ENCODE measurements at places on chromosomes 16 and 17. TPM values are rescaled to one million over a fixed set of nuclear protein-coding genes. Genes with fewer than 3 reads are reported as not detected.

GRCh38 chr17:58320570-58321323 lies 7.8 kb downstream of the TSPOAP1 start:
- no peak for DNase-seq

Gene KCNJ12
- 12.2 TPM for total RNA-seq

GRCh38 chr16:11033629-11034420 lies 89.5 kb downstream of the CLEC16A start:
- DNase-seq: no peak

- no peak for DNase-seq
These were observed 605.5 kb downstream of the TOX3 start for GRCh38 chr16:51941412-51941811.

DNA sequence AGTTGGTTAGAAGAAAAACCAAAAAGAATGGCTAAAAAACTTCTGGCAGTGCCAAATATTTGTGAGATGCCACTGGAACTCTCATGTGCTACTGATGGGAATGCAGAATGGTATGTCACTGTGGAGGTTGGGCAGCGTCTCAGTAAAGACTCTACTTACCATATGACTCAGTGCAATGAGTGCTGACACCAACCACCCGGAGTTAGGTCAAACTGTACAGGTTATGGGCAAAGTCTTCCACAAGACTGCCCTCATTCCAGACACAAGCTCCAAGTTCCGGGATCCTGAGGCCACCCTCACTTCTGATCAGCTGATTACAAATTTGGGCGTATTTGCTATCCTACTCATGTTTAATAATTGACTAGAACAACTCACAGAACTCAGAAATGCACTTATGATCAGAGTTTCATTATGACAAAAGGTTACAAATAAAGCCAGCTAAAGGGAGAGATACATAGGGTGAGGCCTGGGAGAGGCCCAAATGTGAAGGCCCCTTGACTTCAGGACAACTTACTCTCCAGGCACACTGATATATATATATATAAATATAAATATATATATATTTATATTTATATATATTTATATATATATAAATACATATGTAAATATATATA lies 114.9 kb downstream of the TRIM37 start:
- DNase-seq: no peak

- DNase-seq: no peak
These were observed 19.4 kb downstream of the IQCK start for GRCh38 chr16:19737306-19738038.

Gene DNAI2
- total RNA-seq: not detected

Gene CEP295NL
- total RNA-seq: 0.70 TPM

GRCh38 chr16:1363501-1364041 lies 11.8 kb downstream of the GNPTG start:
- peak; percentile 76 for DNase-seq

Gene CD79B
- 8.9 TPM for total RNA-seq

GRCh38 chr16:56518425-56518824 lies 1.4 kb downstream of the BBS2 start:
- DNase-seq: no peak

DNA sequence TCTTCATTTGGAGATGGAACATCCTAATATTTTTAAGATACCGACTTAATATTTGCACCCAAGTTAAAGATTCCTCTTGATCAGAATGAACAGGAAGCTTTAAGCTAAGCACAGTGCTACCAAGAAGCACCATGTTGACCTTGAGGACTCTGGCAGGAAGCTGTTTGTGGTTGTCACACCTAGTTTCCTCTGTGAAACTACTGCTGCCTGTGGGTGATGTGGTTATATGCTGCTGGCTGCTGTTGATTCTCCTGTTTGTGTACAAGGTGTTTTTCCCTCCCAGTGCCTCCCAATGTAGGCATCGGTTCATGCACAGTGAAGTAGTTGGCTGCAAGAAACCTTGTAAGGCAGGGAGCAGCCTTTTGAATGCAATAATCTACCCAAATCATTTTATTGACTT lies 23.4 kb downstream of the RBL2 start:
- no peak for DNase-seq

- DNase-seq: no peak
These were observed 87.1 kb downstream of the USP22 start for GRCh38 chr17:20955427-20956323.

Gene NOTUM
- 0.56 TPM for total RNA-seq

- DNase-seq: peak; percentile 85
These were observed 972 bp downstream of the RSAD1 start for GRCh38 chr17:50479522-50480141.

- DNase-seq: no peak
These were observed 34.2 kb upstream of the CCL2 start for GRCh38 chr17:34220752-34221395.

DNA sequence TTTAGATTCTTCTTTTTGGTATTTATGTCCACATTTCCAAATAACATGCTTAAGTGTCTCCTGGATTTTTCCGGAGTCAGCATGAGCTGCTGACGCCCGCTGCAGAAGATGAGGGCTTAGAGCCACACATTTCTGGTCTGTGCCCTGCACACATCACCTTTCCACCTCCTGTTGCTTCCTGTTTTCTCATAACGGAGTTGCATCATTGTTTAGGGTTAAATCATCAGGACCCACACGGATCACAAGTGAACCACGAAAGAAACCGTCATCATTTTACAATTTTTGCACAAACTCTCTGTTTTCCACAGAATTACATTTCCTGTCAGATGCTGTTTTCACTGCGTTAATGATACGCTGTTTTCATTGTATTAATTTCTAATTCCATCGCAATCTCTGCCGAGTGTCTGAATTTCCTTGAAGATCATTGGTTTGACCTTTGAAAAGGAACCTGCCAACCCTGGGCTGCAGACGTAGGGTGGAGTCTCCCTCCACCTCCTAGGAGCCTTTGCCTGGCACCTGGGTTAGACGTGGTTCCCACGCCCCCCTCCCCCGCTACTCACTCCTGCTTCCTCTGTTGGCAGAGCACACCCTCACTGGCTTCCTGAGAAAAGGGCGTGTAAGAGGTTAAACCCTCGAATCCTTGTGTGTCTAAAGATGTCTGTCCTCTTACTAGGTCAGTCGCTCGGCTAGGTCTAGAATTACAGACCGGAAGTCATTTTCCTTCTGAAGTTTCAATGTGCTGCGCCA lies 68.2 kb downstream of the RNF213 start:
- DNase-seq: no peak

Gene AGRP
- not detected for total RNA-seq

- DNase-seq: no peak
These were observed 33.9 kb downstream of the ERN1 start for GRCh38 chr17:64096037-64096436.

DNA sequence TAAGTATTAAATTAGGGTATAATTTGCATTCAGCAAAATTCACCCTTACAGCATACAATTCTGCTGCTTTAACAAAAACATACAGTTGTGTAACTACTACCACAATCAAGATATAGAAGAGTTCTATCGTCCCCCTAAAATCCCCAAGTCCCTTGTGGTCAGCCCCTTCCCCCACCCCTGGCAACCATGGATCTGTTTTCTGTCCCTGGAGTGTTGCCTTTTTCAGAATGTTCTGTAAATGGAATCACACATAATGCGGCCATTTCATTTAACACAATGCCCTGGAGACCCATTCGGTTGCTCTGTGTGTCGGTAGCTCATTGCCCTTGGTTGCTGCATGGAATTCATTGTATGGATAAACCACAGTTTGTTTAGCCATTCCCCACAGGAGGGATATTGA lies 190.2 kb downstream of the IRX5 start:
- DNase-seq: no peak

DNA sequence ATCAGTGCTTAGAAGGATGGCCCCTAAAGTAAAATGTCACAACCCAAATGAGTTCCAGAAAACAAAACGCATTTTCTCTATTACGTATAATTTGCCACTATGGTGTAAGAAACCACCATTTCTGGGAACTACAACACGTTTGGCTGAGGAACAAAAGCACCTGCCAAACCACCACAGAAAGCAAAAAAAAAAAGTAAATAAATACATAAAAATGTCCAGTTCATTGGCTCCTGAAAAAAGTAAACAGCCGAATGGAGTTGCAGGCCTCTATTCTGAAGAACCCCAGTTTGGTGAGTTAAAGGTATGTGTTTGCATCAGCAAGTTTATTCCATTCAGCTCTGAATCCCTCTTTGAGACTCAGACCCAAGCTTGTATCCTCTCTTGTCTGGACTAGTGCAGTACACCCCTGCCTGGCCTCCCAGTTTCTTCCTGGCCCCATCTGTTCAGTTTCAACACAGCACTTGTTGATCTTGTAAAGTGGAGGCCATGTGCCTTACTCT lies 36.9 kb downstream of the ERN1 start:
- DNase-seq: no peak

Gene FASN
- total RNA-seq: 23.0 TPM

Gene TEX14
- 0.13 TPM for total RNA-seq

DNA sequence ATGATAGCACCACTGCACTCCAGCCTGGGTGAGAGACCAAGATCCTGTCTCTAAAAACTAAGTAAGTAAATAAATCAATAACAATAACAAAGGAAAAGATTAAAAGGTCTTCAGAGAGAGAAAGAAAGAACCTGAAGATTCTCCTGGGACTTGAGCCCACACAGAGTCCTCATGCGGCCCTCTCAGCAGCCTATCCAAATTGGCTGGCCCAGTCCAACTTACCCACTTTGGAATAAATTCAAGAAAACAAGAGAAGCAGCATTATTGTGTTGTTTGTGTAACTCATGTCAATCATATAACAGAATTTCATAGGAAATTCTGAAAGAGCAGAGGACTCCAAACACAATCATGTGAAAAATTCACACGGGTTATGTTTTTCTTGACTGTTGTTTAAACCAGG lies 3.8 kb downstream of the SLX4 start:
- no peak for DNase-seq

Gene PAGR1
- 14.7 TPM for total RNA-seq

DNA sequence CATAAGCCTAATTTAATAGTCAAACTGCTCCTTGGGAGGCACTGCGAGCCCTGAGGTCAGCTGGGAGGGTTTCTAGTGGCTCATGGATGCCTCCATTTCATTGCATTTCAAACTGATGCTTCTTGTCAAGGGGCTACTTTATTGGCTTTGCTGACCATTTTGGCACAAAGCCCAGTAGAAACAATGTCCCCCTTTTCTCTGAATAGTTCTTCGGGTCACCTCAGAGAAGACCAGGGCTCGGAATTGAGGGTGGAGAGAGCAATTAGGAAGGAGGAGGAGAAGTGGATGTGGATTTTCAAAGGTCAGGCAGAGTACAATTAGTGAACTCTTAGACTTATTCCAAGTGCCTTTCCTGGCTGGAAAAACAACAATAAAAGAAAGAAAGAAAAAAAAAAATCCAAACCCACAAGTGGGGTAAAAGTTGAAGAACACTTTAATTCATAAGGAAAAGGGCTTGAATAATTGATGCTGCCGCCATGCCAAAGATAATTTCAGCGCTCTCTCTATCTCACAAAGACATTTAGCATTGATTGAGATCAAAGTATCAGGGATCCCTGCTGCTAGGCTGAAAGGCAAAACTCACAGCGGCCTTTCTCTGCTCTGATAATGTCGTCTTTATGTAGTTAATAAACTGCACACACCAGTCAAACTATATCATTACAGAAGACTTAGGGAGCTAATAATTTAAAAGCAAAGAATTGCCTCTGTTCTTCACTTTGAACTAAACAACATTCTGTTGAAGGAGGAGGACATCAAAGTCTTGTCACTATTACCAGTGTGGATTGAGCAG lies 122.7 kb downstream of the RGS9 start:
- DNase-seq: no peak

DNA sequence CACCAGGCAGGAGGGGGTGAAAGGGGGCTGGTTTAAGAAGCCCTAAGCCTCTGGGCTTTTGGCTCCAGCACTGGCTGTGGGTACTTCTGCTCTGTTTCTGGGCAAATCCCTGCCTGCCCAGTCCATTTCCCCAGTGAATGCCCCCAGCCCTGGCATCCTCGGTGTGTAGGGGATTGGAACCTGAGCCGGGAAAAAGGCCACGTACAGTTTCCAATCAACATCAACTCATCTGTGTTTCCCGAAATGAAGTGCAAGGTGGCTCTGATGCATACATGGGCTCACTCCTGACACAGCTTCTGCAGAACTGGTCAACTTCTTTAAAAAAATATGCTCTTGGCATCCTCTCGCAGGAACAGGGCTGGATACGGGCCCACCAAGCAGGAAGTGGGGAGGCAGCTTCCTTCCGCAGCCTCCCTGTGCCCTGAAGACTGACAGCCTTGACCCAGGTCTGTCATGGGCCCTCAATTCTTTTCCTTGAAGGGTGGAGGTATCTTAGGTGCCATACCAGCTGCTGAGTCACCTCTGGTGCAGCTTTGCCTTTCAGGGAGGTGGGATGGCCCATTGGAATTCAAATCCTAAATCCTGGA lies 73.3 kb downstream of the N4BP1 start:
- no peak for DNase-seq

Gene RSPRY1
- total RNA-seq: 13.4 TPM

Gene MT1M
- 5.4 TPM for total RNA-seq

Gene MAP2K6
- total RNA-seq: 2.8 TPM

- DNase-seq: peak; percentile 42
These were observed 3.6 kb upstream of the CHMP6 start for GRCh38 chr17:80987941-80988461.

DNA sequence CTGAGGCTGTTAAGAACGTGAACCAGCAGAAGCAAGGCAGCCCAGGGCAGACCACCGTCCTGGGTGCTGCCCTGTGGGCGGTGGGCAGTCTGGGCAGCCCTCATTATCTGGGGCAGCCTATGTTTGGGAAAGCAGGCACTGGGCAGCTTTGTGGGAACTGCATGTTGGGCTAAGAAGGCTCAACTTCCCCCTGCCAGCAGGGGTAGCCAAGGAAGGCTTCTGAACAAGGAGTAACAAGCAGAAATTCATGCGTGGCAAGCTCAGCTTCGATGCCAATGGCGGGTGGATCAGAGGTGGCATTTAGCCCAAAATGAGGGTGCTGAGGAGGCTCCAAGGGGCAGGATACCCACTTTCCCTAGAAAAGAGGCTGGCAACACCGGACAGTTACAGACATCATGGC lies 42.7 kb upstream of the METRNL start:
- no peak for DNase-seq

DNA sequence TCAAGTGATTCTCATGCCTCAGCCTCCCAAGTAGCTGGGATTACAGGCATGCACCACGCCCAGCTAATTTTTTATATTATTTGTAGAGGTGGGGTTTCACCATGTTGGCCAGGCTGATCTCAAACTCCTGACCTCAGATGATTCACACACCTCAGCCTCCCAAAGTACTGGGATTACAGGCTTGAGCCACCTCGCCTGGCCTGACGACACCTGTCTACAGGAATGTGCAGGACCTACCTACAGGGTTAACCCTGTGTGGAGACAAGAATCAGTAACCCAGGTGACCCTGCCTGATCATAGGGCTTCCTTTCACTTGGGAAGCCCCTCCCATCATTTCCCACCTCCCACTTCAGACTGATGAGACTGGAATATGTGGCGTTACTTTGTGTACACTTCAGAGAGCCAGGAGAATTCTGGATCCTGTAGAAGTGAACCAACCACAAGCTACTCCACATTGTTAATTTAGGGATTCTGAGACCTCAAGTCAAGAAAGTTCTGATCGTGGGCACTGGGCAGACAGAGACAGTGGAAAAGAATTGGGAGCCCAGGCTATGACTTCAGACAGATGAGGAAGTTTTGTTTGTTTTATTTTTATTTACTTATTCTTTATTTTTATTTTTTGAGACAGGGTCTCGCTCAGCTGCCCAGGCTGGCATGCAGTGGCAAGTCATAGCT lies 5.7 kb upstream of the MILR1 start:
- DNase-seq: no peak
